ENCODE measurements at places on chromosomes 2 and 18. TPM values are rescaled to one million over a fixed set of nuclear protein-coding genes. Genes with fewer than 3 reads are reported as not detected.

The FAM228A gene
- total RNA-seq = not detected

The PMAIP1 gene
- total RNA-seq = 11.7 TPM

The LRP1B gene
- total RNA-seq = not detected

The WNT6 gene
- total RNA-seq = 0.16 TPM

The SMARCAL1 gene
- 15.3 TPM for total RNA-seq

The FBXO48 gene
- total RNA-seq = 0.55 TPM

The FTCDNL1 gene
- total RNA-seq = 2.8 TPM

The FBLN7 gene
- 0.58 TPM for total RNA-seq

The SLC9A2 gene
- 2.8 TPM for total RNA-seq

The CD8B gene
- total RNA-seq = not detected

The TMEM214 gene
- 66.8 TPM for total RNA-seq

The SLC23A3 gene
- total RNA-seq = 1.0 TPM

The RFX8 gene
- total RNA-seq = not detected

The DLX2 gene
- 0.59 TPM for total RNA-seq

The GAREM2 gene
- 5.6 TPM for total RNA-seq

The SLC66A2 gene
- 18.8 TPM for total RNA-seq

The NEU2 gene
- not detected for total RNA-seq

The CYB5A gene
- total RNA-seq = 133 TPM

The ACTG2 gene
- total RNA-seq = 0.23 TPM

The SPP2 gene
- total RNA-seq = not detected

The CCDC148 gene
- 0.42 TPM for total RNA-seq

The ANKRD36C gene
- total RNA-seq = 6.9 TPM

The CFC1 gene
- total RNA-seq = not detected

The AOX1 gene
- total RNA-seq = 4.7 TPM

The GPR39 gene
- total RNA-seq = 7.5 TPM

The DNAJC5G gene
- total RNA-seq = not detected

The SYT4 gene
- not detected for total RNA-seq

The ALMS1 gene
- 10.1 TPM for total RNA-seq

The AQP4 gene
- total RNA-seq = not detected

The ADRA2B gene
- total RNA-seq = 0.09 TPM

The APLF gene
- 0.80 TPM for total RNA-seq

The SERPINB4 gene
- 0.08 TPM for total RNA-seq

Measured in A549 treated with Mapracorat at 1 μM for 4 hours (cell line).